M059J (cell line): ENCODE measurements at places on chromosomes 6 and 20.

DNA sequence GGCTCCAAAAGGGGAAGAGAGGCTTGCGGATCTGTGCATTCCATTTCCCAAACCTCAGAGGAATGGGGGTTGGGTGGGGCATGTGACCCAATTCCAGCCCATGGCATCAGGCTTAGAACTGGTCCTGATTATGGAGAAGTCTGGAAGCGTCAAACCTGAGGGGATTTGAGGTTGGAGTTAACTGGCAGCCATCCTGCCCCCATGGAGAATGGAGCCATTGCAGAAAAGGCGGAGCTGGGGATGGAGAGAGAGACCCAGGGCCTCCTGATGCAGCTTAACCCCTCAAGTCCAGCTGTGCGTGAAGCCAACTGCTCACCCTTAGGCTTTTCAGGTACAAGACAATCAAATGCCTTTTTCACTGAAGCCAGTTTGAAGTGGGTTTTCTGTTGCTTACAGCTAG lies 9.9 kb upstream of the SDCBP2 start:
- no peak for DNase-seq

- DNase-seq = no peak
These were observed 27.3 kb downstream of the SNX5 start for GRCh38 chr20:17941087-17941825.

DNA sequence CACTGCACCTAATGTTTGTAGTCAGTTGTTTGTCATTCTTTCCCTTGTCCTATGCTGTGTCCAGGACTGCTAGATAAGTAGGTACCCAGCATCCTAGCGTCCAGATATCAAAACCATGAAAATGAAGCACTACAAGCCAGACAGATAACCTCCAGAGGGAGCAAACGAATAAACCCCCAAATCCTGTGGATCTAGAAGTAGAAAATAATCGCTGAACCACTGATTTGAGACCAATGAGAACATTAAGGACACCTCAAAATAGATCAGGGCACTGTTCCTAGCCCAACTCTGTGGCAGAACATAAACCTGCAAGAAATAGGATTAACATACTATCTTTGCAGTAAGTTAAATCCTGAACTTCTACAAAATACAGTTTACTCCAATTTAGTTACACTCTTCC lies 1.1 kb upstream of the KLHL32 start:
- DNase-seq = no peak

GRCh38 chr20:46723039-46723438 lies 13.6 kb downstream of the SLC2A10 start:
- DNase-seq = no peak

GRCh38 chr6:46648869-46649492 lies 3.6 kb downstream of the CYP39A1 start:
- peak; percentile 61 for DNase-seq
